ENCODE measurements at places on chromosomes 1 and 21.

DNA sequence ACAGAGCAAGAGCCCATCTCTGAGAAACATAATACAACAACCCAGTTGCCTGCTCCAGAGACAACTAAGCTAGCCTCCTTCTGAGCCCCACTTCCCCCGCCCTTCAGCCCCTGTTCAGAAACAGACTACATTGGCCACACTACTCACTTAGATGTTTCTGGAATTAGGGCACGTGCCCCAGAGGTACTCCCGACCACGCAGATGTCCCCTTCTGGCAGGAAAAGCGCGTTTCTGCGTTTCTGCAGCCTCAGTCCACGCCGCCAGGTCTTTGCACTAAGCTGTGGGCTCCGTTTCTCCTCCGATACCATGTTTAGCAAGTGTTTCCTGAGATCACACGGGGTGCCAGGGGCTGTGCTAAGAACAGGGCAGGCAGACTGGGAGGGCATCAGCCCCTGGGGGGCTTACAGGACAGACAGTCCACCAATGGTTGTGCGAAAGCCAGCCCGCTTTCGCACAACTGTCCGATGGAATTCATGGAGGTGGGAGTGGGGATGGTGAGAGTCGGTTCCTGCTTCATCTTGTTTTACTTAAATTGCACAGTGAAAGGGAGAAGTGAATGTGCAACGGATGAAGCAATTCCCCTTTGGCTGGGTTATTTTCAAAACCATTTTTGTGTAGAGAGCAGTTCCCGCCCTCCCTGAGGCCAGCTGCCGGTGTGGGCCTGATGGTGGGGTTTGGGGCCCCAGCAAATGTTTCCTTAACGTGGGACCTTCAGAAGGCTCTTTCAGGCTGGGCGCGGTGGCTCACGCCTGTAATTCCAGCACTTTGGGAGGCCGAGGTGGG, 2.7 kb downstream of the PIK3CD start:
- no peak for DNase-seq

DNA sequence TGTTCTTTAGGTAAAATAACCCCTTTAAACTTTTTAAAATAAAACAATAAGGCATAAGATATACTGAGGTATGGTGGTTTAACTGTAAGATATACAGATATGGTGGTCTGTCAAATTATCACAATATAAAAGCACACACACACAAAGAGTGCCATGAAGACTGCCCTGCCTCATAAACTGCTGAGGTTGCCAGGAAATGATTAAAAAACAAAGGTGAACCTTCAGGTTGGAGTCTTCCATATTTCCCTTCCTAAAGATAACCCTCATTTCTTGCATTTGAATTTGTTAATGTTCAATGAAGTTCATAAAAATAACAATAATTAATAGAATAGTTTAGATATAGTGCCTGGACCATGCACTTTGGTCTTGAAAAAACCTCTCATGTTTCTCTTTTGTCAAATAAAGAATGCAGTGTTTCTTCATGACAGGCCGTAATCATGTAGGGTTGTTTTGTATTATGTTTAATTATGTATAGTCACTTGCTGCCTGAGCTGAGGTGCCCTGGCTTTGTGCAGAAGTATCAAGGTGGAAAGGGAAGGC, 123.6 kb upstream of the B3GALT2 start:
- no peak for DNase-seq

DNA sequence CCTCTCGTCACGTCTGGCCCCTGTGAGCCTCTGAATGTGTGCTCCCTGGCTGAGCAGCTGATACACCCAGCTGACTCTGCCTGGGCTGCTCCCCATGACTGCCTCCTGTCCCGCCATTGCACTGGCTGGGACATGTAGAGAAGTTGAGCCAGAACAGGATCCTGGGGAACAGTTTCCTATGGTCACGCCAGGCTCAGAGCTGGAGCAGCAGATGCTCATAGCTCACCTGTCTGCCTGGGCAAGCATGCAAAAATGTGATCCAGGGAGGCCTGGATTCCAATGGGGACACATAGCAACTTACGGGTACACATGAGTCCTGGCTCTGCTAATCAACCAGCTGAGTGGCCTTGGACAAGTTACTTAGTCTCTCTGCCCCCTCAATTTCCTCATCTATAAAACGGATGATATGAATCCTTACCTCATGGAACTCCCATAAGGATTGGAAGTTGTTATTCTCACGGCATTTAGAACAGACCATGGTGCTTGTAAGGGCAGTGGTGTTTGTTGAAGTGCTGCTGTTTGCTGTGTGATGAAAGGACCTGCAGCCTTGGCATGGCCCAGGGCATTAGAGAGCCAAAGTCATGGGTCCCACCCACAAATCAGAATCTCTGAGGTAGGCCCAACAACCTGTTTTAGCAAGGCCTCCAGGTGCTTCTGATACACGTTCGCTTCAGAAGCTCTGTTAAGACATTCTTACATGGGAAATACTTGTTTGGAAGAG, 150.3 kb upstream of the VANGL1 start:
- no peak for DNase-seq

DNA sequence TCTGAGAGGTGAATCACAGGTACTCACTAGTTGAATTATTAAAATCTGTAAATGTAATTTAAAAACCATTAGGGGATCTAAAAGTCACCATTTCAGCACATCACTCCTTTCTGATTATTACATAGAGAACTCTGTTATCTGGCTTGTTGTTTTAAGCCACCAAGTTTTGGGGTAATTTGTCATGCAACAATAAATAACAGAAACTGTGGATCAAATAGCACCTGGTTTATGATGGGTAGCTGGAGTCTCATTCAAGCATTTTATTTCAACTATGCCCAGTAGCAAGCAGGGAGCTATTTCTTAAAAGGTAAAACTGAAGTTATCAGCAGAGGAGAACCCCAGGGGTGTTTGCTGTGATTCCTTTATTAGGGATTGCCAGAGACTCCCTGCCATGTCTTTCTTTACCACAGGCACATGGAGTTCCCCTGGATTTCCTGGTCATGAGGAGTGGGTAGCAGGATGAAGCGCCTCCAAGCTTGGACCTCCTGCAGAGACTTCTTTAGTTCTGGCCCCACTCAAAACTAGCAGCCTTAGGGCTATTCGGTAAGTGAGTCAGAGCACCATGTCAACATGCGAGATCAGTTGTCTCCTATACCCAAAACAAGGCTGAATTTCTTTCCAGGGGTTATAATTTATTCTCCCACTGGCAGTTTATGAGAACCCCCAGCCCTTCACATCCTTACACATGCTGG, 179.2 kb downstream of the GIPC2 start:
- no peak for DNase-seq

Data from stimulated activated CD8-positive, alpha-beta memory T cell treated with anti-CD3 and anti-CD28 coated beads, Interleukin-15, amount 100 ng/mL, for 4 hours (primary cell).